Stimulated activated CD8-positive, alpha-beta memory T cell treated with anti-CD3 and anti-CD28 coated beads, Interleukin-2, amount 100 ng/mL, for 48 hours (primary cell): ENCODE measurements at places on chromosomes 3 and 15.

- no peak for DNase-seq
These were observed 15.0 kb downstream of the GCSAM start for GRCh38 chr3:112117841-112118571.

- DNase-seq = no peak
These were observed 84.0 kb upstream of the PRR20G start for GRCh38 chr3:127371846-127372245.

GRCh38 chr15:40481341-40482074 is 10.7 kb downstream of the CHST14 start:
- no peak for DNase-seq

GRCh38 chr15:33068007-33068481 is 126.5 kb downstream of the FMN1 start:
- no peak for DNase-seq

DNA sequence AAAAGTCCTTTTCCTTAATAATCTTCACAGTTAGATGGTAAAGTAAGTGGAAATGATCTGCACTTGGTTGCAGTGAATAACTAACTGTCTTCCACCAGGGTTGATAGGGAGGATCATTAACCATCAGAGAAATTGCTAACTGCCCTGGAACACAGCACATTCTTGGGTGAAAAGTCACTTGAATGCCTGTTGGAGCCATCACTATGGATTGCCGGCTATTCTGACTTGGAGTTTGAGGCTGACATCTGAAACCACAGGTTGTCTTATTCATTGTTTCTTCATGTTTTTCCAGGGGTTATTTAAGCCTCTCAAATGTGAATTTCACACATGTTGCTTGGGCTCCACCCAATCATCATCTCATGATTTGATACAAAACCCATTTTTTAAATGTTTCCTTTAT is 901.4 kb downstream of the MCTP2 start:
- no peak for DNase-seq

DNA sequence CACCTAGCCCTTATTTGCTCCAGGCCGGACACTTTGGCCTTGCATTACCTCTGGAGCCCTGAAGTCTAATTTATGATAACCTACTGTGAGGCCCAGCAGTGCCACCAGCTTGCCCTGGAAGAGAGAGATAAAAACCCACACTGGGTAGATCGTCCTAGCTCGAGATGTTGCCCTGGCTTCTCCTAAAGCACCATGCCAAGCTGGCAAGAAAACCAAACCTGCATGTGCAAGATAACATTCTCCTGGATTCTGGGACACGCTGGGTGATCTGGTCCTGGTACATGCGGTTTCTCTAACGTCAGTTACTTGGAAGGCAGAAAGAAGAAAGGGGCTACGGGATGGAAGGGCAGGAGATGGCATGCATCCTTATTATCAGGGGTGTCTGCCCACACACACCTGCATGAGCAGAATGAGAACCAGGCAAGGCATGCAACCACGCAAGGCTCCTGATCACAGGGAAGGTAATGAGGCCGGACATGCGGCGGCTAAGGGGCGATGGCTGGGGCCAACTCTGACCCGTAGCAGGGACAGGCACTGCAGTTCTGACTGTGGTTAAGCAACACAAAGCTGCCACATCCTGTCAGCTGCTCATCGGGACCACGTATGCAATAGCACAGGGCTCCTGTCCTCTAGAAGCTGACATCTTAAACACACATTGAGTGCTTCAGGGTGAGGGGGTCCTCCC is 73.0 kb downstream of the OXNAD1 start:
- peak; percentile 17 for DNase-seq

GRCh38 chr3:169667166-169668071 is 3.9 kb upstream of the MECOM start:
- no peak for DNase-seq

DNA sequence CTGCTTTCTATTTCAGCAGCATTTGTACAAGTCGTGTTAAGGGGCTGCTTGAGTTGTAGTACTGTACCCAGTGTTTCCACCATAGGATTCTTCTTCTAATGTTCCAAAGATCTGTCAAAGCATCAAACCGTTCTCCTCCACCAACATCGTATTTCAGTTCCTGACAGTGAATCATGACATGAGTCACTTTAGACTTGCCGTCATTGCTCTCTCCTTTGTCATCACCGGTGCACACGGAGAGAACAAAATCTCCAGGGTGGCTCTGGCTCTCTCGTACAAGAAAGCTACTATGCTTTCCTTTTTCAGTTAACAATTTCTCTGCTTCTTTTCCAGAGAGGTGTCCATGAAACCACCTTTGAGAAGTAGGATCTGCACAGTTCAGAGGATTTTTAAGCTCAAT is 270.9 kb upstream of the CCDC54 start:
- no peak for DNase-seq

GRCh38 chr15:67882487-67883233 is 42.8 kb upstream of the RNU6-1 start:
- no peak for DNase-seq

DNA sequence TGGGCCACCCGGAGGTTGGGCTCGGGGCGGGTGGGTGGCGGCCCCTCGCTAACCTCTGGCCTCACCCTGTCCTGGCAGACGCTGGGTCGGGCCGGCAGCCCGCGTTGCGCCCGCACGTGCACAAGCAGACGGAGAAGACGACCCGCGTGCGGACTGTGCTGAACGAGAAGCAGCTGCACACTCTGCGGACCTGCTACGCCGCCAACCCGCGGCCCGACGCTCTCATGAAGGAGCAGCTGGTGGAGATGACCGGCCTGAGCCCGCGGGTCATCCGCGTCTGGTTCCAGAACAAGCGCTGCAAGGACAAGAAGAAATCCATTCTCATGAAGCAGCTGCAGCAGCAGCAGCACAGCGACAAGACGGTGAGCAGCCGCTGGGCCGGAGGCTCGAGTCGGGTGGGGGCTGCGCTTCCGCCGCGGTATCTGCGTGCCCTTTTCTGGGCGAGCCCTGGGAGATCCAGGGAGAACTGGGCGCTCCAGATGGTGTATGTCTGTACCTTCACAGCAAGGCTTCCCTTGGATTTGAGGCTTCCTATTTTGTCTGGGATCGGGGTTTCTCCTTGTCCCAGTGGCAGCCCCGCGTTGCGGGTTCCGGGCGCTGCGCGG is 3.7 kb downstream of the ISL2 start:
- DNase-seq = no peak

- DNase-seq = peak; percentile 76
These were observed at the start of gene ATP1B3 for GRCh38 chr3:141876381-141876890. TSS of gene ATP1B3 (plus strand) at chr3:141876643. CDS start at chr3:141876802, 159 bp downstream.

DNA sequence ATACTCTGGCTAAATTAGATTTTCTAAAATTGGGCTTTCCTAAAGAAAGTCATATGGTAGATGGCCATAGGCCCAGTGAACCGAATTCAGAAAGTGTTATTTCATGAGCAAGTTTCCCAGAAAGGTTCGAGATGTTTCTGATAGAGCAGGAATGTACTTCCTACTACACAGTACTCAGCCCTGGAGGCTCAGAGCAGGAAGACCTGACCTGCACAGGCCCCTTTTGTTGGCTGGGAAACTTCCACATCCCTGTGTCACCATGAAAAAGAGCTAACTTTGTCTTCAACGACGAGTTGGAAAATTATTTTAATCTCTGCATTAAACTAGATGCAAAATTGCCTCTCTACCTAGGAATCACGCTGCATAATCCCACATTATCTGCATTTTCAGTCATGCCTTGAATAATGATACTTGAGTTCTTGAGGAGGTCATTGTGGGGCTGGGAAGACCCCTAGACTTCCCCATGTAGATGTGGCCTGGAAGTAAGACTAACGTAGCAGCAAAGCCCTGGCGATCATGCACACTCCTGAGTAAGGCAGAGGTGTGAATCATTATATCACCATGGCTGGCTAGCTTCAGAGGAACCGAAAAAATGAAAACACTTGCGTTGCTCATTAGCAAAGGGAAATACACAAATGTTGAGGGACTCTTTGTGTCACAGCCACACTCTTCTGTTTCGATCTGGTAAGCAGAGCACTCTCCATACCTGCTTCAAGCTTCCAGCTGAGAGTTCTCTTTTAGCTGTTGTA is 47.1 kb downstream of the CMTM7 start:
- DNase-seq = no peak

GRCh38 chr3:41768363-41768762 is 193.5 kb downstream of the ULK4 start:
- DNase-seq = no peak

GRCh38 chr3:196967412-196968232 is 1.0 kb downstream of the PIGZ start:
- DNase-seq = no peak

- no peak for DNase-seq
These were observed 26.2 kb downstream of the EDC3 start for GRCh38 chr15:74669627-74670026.

GRCh38 chr15:71496336-71496955 is 313.9 kb upstream of the NR2E3 start:
- DNase-seq = no peak

DNA sequence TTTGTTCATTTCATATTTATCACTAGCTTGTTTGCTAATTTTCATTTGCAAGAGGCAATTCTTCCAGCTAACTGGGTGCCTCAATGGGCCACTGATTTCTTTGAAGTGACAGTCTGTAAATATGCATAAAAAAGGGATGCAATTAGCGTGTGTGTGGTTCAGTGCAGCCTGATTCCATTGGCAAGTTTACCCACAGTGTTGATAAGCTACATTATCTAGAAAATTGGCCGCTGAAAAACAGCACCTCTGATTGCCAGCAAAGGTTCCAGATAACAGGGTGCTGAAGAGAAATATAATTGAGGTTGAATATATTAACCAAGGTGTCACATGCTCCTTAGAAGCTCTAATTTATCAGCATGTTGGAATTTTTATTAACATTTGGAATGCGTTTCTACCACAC is 76.9 kb downstream of the SAMMSON start:
- DNase-seq = no peak

- no peak for DNase-seq
These were observed 21.7 kb downstream of the KIF7 start for GRCh38 chr15:89633585-89633984.

- peak; percentile 12 for DNase-seq
These were observed 660 bp downstream of the NECTIN3 start for GRCh38 chr3:111072031-111072921.

DNA sequence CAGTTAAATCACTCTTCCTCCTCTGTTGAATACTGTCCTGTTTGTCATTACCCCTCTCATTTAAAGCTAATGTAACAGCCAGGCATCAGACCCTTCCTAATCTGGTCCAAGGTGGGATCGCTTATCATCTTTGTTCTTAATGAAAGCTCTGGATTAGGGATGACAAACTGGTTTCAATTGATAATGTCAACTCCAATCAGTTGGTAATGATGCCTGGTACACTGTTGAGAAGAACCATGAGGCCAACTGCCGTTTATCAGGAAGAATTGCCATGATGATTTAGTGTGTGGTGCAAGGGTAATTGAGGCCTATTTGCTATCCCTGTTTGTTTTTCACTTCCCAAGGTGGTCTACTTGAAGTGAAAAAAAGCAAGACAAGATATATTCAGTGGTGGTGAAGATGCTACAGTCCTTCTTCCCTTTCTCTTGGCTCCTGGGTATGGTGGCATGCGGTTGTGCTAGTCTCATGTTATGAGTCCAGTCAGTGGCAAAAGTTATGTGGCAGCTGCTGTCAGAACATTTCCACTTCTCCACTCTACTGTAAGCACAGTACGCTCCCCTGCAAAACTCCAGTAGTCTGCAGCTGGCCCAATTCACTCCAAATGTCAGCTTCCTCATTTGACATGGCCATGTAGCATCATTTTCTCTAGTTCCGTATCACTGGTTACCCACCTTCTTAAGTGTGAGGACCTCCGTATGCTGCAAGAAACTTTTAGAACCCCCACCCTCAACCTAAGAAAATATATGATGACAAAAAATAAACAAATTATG is 72.5 kb downstream of the MORC1 start:
- no peak for DNase-seq

- no peak for DNase-seq
These were observed 9.7 kb downstream of the TPM1 start for GRCh38 chr15:63052077-63052841.

GRCh38 chr3:8154617-8155016 is 347.0 kb upstream of the LMCD1 start:
- no peak for DNase-seq

DNA sequence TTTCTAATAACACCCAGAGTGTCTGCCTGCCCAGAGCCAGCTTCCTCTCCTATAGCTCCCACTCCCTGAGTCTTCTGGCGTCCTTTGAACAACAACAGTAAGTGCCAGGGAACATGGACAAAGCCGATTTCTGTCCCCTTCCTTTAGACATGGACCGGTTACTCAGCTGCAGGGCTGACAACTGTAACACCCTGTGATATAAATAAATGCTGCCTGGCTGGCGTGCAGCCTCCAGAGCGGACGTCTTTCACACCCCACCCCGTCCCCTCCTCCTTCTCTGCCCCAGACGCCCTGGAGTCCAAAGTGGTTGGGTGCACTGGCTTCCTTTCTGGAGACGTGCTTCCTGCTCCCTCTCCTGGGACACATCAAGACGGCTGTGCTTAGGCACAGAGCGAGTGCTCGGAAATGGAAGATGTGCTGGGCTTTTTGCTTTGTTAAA is 281.9 kb upstream of the LRRFIP2 start:
- DNase-seq = no peak

DNA sequence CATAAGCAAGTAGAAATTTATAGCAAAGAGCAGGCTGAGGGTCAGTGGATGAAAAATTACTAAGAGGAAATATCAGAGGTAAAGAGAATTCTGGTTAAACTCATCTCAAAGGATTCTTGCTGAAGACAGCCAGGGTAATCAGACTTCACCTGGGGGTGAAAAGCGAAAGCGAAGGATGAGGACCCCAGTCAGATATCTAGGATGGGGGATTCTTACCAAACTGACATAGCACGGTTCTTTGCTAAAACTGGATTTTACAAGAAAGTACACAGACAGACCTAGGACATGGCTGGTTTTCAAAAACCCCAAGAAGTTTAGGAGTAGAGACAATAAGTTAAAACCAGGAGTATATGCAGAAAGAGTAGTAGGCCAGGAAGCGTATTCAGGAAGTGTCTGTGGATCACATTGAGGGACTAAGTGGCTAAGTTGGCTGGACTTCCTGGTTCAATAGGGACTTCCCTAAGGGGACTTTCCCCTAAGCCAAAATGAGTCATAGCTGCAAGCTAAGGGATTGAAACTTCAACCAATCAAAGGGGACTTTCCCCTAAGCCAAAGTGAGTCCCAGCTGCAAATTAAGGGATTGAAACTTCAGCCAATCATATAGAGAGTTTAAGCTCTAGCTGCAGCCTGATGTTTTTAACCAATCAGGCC is 2.4 kb upstream of the CFAP91 start:
- no peak for DNase-seq
